B cell (primary cell): ENCODE measurements at places on chromosomes 12 and 14. TPM values are rescaled to one million over a fixed set of nuclear protein-coding genes. Genes with fewer than 3 reads are reported as not detected.
A peak's percentile ranks its signal among the peaks of the same experiment; 100 is the strongest.

DNA sequence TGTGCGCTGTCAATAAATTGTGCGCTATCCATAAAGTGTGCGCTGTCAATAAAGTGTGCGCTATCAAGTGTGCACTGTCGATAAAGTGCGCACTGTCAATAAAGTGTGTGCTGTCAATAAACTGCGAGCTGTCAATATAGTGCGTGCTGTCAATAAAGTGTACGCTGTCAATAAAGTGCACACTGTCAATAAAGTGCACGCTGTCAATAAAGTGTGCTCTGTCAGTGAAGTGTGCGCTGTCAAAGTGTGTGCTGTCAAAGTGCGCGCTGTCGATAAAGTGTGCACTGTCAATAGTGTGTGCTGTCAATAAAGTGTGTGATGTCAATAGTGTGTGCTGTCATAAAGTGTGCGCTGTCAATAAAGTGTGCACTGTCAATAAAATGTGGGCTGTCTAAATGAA lies 2.9 kb upstream of the CHGA start:
- no peaks in the 10 kb centered on the region for H3K27me3 ChIP-seq
- H3K36me3 ChIP-seq, result no peaks in the 10 kb centered on the region
- H3K4me3 ChIP-seq, result no peak overlapping the region
- no peak overlapping the region for H3K27ac ChIP-seq
- H3K4me1 ChIP-seq, result peaks cover 6% of the 10 kb centered on the region
- no peak for DNase-seq

- H3K36me3 ChIP-seq, result no peaks in the 10 kb centered on the region
- H3K4me3 ChIP-seq, result no peak overlapping the region
- no peak overlapping the region for H3K27ac ChIP-seq
- no peaks in the 10 kb centered on the region for H3K4me1 ChIP-seq
- DNase-seq, result no peak
Observed at GRCh38 chr12:52350021-52350620, 17.2 kb downstream of the KRT85 start.

DNA sequence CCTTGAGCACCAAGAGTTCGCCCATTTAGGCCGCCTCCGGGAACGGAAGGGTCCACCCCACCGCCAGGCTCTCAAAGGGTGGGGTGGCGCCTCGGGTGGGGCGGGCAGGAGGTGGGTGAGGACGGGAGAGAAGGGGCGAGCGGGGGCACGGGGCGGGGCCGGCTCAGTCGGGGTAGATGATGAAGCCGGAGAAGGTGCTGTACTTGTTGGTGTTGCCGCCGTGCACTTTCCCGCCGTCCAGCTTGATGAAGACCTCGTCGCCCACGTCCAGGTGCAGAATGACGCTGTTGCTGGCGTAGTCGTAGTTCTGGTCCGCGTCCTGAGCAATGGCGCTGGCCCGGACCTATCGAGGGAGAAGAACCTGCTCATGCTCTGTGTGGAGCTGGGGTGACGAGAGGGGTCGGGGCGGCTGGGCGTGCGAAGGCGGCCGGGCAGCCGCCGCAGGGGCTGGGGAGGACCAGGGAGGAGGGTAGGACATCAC lies 4.1 kb downstream of the C1QL4 start:
- no peak overlapping the region for H3K27ac ChIP-seq
- DNase-seq, result peak; percentile 42
- peaks cover 32% of the 10 kb centered on the region for H3K4me1 ChIP-seq
- H3K27me3 ChIP-seq, result peaks cover 56% of the 10 kb centered on the region
- no peak overlapping the region for H3K4me3 ChIP-seq

GRCh38 chr14:56135001-56135400 lies 16.8 kb downstream of the PELI2 start:
- no peak overlapping the region for H3K27ac ChIP-seq
- H3K4me1 ChIP-seq, result peaks cover 13% of the 10 kb centered on the region
- H3K36me3 ChIP-seq, result no peaks in the 10 kb centered on the region

GRCh38 chr14:94940263-94940993 lies 170.5 kb upstream of the GSC start:
- DNase-seq, result no peak
- H3K4me1 ChIP-seq, result no peaks in the 10 kb centered on the region
- no peaks in the 10 kb centered on the region for H3K27me3 ChIP-seq
- no peak overlapping the region for H3K27ac ChIP-seq
- no peak overlapping the region for H3K4me3 ChIP-seq

- H3K27me3 ChIP-seq, result no peaks in the 10 kb centered on the region
- no peaks in the 10 kb centered on the region for H3K4me1 ChIP-seq
- no peak overlapping the region for H3K4me3 ChIP-seq
- H3K27ac ChIP-seq, result no peak overlapping the region
- no peaks in the 10 kb centered on the region for H3K36me3 ChIP-seq
Observed at GRCh38 chr12:52679875-52680274, 332 bp downstream of the KRT1 start.

GRCh38 chr12:51368640-51369517 lies 22.3 kb downstream of the GALNT6 start:
- peak overlapping the region; percentile 77 for H3K27ac ChIP-seq
- peaks cover 11% of the 10 kb centered on the region for H3K36me3 ChIP-seq
- H3K27me3 ChIP-seq, result no peaks in the 10 kb centered on the region
- DNase-seq, result peak; percentile 98
- no peak overlapping the region for H3K4me3 ChIP-seq
- H3K4me1 ChIP-seq, result peaks cover 51% of the 10 kb centered on the region

DNA sequence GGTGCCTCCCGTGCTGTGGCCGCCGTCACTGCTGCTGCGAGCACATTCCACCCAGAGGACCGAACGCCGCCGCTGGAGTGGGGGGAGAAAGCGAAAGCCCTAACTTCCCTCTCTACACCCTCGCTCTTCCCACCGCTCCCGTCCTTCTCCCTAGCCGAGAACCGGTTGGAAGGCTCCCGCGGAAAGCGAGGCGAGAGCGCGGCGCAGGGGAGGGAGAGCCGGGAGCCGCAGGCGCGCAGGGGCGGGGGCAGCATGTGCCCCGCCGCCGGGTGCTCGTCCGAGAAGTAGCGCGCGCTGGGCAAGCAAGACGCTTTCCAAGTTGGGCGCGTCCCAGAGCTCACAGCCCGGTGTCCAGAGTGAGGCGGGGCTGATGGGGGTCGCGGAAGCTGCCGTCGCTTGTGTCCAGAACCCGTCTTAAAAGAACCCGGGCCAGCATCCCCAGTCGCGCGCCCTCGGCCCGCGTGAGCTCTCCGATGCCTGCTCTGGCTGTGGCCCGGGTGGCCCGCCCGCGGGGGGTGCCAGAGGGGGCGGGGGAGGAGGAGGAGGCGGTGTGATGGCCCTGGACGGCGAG lies at the start of gene TRHDE:
TRHDE (plus strand) TSS at position 280 of the 571 bp plus-strand sequence; CDS start at position 554, 274 bp downstream.
- DNase-seq, result no peak
- H3K27ac ChIP-seq, result no peak within 1 kb of the TSS
- no peaks in the 10 kb centered on the region for H3K36me3 ChIP-seq
- peaks cover 12% of the 10 kb centered on the region for H3K27me3 ChIP-seq

DNA sequence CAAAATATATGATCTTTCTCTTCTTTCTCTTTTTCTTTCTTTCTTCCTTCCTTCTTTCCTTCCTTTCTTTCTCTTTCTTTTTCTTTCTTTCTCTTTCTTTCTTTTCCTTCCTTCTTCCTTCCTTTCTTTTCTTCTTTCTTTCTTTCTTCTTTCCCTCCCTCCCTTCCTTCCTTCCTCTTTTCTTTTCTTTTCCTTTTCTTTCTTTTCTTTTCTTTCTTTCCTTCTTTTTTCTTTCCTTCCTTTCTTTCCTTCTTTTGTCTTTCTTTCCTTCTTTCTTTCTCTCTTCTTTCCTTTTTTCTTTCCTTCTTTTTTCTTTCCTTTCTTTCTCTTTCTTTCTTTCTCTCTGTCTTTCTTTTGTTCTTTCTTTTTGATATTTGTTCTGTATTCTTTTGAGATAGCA lies 1356.0 kb upstream of the SEL1L start:
- H3K27ac ChIP-seq, result no peak overlapping the region
- no peaks in the 10 kb centered on the region for H3K4me1 ChIP-seq
- no peaks in the 10 kb centered on the region for H3K27me3 ChIP-seq
- H3K36me3 ChIP-seq, result no peaks in the 10 kb centered on the region
- DNase-seq, result no peak
- H3K4me3 ChIP-seq, result no peak overlapping the region

GRCh38 chr14:90970167-90970600 lies 90.3 kb downstream of the RPS6KA5 start:
- H3K4me3 ChIP-seq, result no peak overlapping the region
- no peaks in the 10 kb centered on the region for H3K27me3 ChIP-seq
- H3K36me3 ChIP-seq, result peaks cover 5% of the 10 kb centered on the region
- H3K4me1 ChIP-seq, result no peaks in the 10 kb centered on the region

DNA sequence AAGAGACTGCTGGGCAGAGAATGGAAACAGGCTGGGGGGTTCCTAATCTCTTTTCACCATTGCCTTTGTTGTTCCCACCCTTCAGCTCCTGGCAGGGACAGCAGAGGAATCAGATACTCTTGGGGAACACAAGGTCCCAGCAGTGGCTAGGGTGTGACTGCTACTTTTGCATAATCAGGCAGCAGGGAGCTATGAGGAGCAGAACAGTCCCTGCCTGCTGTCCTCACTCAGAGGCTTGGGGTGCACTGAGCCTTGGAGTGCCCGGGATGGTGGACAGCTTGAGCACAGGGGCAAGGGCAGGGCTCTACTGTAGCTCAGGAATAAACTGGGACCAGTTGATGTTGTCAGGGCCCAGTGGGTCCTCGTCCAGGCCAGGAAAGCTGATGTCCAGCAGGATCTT lies 1.5 kb upstream of the TEX52 start:
- DNase-seq, result no peak
- no peaks in the 10 kb centered on the region for H3K27me3 ChIP-seq
- H3K4me3 ChIP-seq, result no peak overlapping the region
- H3K4me1 ChIP-seq, result no peaks in the 10 kb centered on the region
- H3K36me3 ChIP-seq, result no peaks in the 10 kb centered on the region
- H3K27ac ChIP-seq, result no peak overlapping the region

DNA sequence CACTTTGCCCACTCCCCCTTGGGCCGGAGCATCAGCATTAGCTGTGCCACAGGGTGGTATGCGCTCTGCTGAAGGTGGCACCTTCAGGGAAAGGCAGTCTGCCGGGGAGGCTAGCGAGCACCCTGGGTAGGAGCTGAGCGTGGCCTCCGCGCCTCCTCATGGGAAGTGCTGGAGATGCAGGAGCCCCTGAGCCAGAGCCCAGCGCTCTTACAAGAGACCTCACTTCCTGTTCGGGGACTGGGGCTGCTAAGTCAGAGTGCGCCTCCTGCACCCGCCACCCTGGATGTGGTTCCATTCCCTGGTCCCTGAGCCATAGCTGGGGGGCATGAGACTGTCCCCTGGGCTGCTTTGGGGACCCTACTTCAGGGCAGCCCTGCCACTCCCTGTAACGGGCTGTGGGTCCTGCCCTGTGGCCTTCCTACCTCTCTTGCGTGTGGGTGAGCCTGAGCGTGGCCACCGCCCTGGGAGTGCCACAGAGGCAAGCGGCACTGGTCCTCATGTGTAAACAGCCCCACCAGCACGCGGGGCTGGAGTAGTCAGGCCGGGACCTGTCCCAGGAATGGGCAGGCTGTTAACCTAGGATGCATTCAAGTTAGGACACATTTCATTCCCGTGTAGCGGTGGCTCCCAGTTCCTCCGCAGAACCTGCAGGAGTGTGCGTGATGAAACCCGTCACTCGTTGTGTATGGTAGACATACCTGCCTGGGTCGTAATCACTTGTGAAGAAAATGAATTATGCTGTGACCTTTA lies 19.4 kb downstream of the COA8 start:
- H3K36me3 ChIP-seq, result peaks cover 17% of the 10 kb centered on the region
- no peak for DNase-seq
- no peaks in the 10 kb centered on the region for H3K4me1 ChIP-seq
- no peaks in the 10 kb centered on the region for H3K27me3 ChIP-seq
- no peak overlapping the region for H3K4me3 ChIP-seq

DNA sequence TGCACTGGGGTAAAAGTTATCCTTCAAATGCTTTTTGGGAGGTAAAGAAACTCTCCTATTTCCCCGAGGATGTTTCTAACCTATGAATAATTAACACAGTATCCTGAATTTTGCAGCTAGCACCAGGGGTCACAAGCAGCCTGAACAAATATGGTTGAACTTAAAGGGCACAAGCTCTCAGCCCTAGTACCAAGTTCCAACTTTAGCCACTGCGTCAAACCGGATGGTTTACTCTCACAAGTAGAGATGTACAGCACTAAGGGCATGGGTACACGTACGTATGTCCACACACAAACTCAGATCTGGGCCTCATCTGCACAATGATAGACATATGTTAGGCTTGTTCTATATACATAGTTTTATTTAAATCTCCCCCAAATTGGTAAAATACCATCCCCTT lies 4.7 kb downstream of the CCDC88C start:
- no peaks in the 10 kb centered on the region for H3K27me3 ChIP-seq
- H3K4me1 ChIP-seq, result peaks cover 80% of the 10 kb centered on the region
- H3K4me3 ChIP-seq, result no peak overlapping the region
- peak overlapping the region; percentile 91 for H3K27ac ChIP-seq

GRCh38 chr14:100584056-100585031 lies 2.9 kb downstream of the BEGAIN start:
- no peak overlapping the region for H3K4me3 ChIP-seq
- no peak for DNase-seq
- H3K4me1 ChIP-seq, result no peaks in the 10 kb centered on the region
- H3K27ac ChIP-seq, result no peak overlapping the region

GRCh38 chr12:79765157-79765556 lies 74.4 kb upstream of the PAWR start:
- H3K4me3 ChIP-seq, result no peak overlapping the region
- H3K36me3 ChIP-seq, result no peaks in the 10 kb centered on the region
- H3K27me3 ChIP-seq, result no peaks in the 10 kb centered on the region
- DNase-seq, result no peak

DNA sequence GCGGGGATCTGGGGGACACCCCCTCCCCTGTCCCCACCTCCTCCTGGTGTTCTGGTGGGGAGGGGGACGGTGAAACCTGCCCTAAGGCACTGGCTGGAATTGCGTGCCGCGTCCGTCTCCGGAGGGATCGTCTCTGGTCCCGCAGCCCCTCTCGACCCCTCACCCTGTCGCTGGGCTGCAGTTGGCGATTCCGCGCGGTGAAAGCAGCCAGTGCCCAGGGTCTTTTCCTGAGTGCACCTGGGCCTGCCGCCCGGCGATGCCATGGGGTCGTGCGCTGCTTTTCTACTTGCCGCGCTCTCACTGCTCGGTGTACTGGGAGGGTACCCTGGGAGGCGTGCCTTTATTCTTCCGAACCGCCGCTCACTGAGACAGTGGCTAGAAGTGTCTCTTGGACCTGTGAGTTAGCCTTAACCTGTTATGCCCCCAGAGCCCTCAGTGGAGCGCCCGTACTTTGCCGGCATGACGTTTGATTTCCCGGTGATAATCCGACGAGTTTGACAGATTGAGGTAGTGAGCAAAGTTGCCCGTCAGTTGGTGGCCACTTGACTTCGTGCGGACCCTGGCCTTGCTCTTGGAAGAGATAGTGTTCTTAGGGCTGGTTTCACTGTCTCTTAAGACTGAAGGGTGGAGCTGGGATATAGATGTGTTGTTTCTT lies 788 bp downstream of the SFSWAP start:
- peak overlapping the region; percentile 83 for H3K4me3 ChIP-seq
- H3K36me3 ChIP-seq, result peaks cover 35% of the 10 kb centered on the region
- peaks cover 22% of the 10 kb centered on the region for H3K4me1 ChIP-seq
- H3K27me3 ChIP-seq, result no peaks in the 10 kb centered on the region
- DNase-seq, result no peak

GRCh38 chr12:26122061-26122680 lies 2.7 kb downstream of the BHLHE41 start:
- peak overlapping the region; percentile 63 for H3K27ac ChIP-seq
- H3K36me3 ChIP-seq, result no peaks in the 10 kb centered on the region
- H3K27me3 ChIP-seq, result no peaks in the 10 kb centered on the region
- peak; percentile 77 for DNase-seq
- H3K4me3 ChIP-seq, result no peak overlapping the region
- H3K4me1 ChIP-seq, result peaks cover 62% of the 10 kb centered on the region

ASCL1 gene
- polyA plus RNA-seq, result not detected in 2 replicates

PDE3A gene
- polyA plus RNA-seq, result not detected in 2 replicates

PIANP gene
- polyA plus RNA-seq, result 0.23 and 0.24 TPM in 2 replicates

DBX2 gene
- not detected in 2 replicates for polyA plus RNA-seq

KCNH3 gene
- 0.49 and 1.2 TPM in 2 replicates for polyA plus RNA-seq

PPP1R3E gene
- polyA plus RNA-seq, result 56.9 and 57.2 TPM in 2 replicates

TMEM119 gene
- not detected in 2 replicates for polyA plus RNA-seq

TAS2R9 gene
- not detected in 2 replicates for polyA plus RNA-seq

CABP1 gene
- polyA plus RNA-seq, result not detected in 2 replicates

CMKLR1 gene
- polyA plus RNA-seq, result 0.06 and 0.10 TPM in 2 replicates
